H1 (cell line): ENCODE measurements at places on chromosomes 7 and 10.
A peak's percentile ranks its signal among the peaks of the same experiment; 100 is the strongest.

DNA sequence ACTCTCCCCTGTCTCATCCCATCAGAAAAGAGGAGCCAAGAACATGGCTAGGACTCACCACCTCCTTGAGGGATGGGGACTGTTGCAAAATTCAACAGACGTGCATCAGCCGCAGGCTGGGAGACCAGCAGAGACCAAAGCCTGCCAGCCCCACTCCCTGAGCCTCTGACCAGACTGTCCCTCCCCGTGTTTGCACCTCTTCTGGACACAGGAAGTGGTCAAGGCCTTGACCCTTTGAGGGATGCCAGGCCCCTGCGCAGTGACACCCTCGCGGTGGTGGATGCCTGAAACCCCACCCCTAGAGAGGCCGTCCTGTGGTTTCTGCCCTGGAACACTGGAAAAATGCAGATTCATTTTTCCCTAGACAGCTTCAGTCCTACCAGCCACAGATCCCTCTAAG lies 128.4 kb upstream of the TCF7L2 start:
- no peaks in the 10 kb centered on the region for H3K36me3 ChIP-seq
- H3K4me1 ChIP-seq: no peaks in the 10 kb centered on the region; the same call in 1 of the 2 replicates
- DNase-seq: no peak
- no peak overlapping the region for H3K4me3 ChIP-seq
- H3K27me3 ChIP-seq: no peaks in the 10 kb centered on the region

- H3K4me1 ChIP-seq: no peaks in the 10 kb centered on the region
- H3K27me3 ChIP-seq: no peaks in the 10 kb centered on the region
- no peak overlapping the region for H3K27ac ChIP-seq
- DNase-seq: no peak
- H3K36me3 ChIP-seq: no peaks in the 10 kb centered on the region
Observed at GRCh38 chr7:32501522-32501921, 6.2 kb downstream of the AVL9 start.

GRCh38 chr10:86025509-86025908 lies 341.1 kb downstream of the GRID1 start:
- no peaks in the 10 kb centered on the region for H3K4me1 ChIP-seq
- DNase-seq: no peak
- no peaks in the 10 kb centered on the region for H3K27me3 ChIP-seq

GRCh38 chr10:127755753-127756152 lies 18.8 kb downstream of the FOXI2 start:
- H3K4me3 ChIP-seq: no peak overlapping the region
- no peaks in the 10 kb centered on the region for H3K27me3 ChIP-seq
- no peak for DNase-seq
- H3K36me3 ChIP-seq: no peaks in the 10 kb centered on the region
- H3K27ac ChIP-seq: no peak overlapping the region

DNA sequence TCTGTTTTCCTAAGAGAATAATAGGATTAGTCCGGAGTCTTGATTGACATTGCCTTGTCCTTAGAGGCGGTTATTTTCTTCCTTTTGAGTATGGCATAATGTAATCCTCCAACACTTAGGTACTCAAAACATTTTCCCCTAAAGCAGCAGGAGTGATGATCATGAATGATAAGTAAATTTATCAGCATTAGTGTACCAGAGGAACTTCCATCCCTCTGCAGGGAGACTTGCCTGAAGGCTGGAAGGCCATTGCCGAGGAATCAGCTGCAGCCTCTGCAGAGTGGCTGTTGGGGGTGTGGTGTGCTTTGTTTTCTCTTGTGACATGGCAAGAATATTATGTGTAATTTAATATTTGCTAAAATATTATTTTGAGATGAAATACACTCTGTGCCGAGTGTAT lies 56.8 kb downstream of the RAB11FIP2 start:
- no peak overlapping the region for H3K27ac ChIP-seq
- H3K4me3 ChIP-seq: no peak overlapping the region
- DNase-seq: no peak
- no peaks in the 10 kb centered on the region for H3K36me3 ChIP-seq
- no peaks in the 10 kb centered on the region for H3K4me1 ChIP-seq
- H3K27me3 ChIP-seq: no peaks in the 10 kb centered on the region

GRCh38 chr7:14420768-14421167 lies 431.3 kb upstream of the ETV1 start:
- H3K27me3 ChIP-seq: no peaks in the 10 kb centered on the region
- H3K4me1 ChIP-seq: no peaks in the 10 kb centered on the region
- H3K27ac ChIP-seq: no peak overlapping the region

GRCh38 chr10:11546581-11546980 lies 64.9 kb downstream of the USP6NL start:
- no peak overlapping the region for H3K4me3 ChIP-seq
- DNase-seq: no peak
- no peaks in the 10 kb centered on the region for H3K27me3 ChIP-seq

- DNase-seq: no peak
- no peak overlapping the region for H3K4me3 ChIP-seq
- H3K27me3 ChIP-seq: no peaks in the 10 kb centered on the region
- no peaks in the 10 kb centered on the region for H3K4me1 ChIP-seq
Observed at GRCh38 chr10:67261300-67261797, 335.5 kb downstream of the LRRTM3 start.

- H3K36me3 ChIP-seq: no peaks in the 10 kb centered on the region
- H3K4me3 ChIP-seq: no peak overlapping the region
- DNase-seq: no peak
- H3K4me1 ChIP-seq: no peaks in the 10 kb centered on the region
- no peaks in the 10 kb centered on the region for H3K27me3 ChIP-seq
Observed at GRCh38 chr7:16916105-16916639, 34.4 kb upstream of the AGR3 start.

DNA sequence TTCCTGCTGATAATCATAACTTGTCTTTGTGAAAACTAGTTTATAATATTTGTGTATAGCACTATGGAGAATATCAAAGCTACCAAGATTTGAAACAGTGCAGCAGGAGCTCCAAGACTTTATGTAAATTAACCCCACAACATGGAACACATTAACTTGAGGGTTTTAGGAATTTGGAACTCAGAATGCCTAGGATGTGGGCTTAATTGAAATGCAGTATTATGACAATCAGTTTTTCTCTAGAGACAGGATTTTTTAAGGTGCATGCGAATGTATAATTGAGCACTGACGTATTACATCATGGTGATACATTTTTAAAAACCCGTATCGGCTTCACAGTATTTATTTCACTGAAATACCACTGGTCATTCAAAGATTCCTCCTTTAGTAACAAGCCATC lies 313.1 kb upstream of the DGKB start:
- no peak overlapping the region for H3K27ac ChIP-seq
- no peaks in the 10 kb centered on the region for H3K4me1 ChIP-seq
- no peaks in the 10 kb centered on the region for H3K36me3 ChIP-seq
- no peak for DNase-seq
- no peaks in the 10 kb centered on the region for H3K27me3 ChIP-seq
- H3K4me3 ChIP-seq: no peak overlapping the region

DNA sequence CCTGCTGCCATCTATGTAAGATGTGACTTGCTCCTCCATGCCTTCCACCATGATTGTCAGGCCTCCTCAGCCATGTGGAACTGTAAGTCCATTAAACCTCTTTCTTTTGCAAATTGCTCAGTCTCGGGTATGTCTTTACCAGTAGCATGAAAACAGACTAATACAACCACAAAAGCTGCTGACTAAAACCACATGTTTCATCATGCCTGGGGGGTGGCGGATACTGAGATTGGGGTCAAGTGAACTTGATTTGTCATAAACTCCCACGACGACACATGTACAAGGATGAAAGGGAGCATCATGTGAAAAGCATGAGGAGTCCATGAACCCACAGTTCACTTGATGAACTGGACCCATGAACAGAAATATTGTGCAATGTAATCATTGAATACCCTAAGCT lies 134.9 kb upstream of the ANK3 start:
- no peak for DNase-seq
- no peak overlapping the region for H3K27ac ChIP-seq
- H3K4me3 ChIP-seq: no peak overlapping the region
- H3K4me1 ChIP-seq: peaks cover 11% of the 10 kb centered on the region; the same call in 1 of the 2 replicates
- H3K27me3 ChIP-seq: no peaks in the 10 kb centered on the region

GRCh38 chr7:73737491-73738219 lies 947 bp downstream of the ABHD11 start:
- H3K36me3 ChIP-seq: peaks cover 10% of the 10 kb centered on the region; the same call in 1 of the 2 replicates
- no peaks in the 10 kb centered on the region for H3K27me3 ChIP-seq
- no peak for DNase-seq
- H3K4me3 ChIP-seq: peak overlapping the region; percentile 81

- no peak overlapping the region for H3K27ac ChIP-seq
- H3K4me3 ChIP-seq: no peak overlapping the region
- H3K4me1 ChIP-seq: peaks cover 2% of the 10 kb centered on the region
- DNase-seq: no peak
- H3K36me3 ChIP-seq: no peaks in the 10 kb centered on the region
Observed at GRCh38 chr10:84537447-84537931, 209.1 kb downstream of the CCSER2 start.

DNA sequence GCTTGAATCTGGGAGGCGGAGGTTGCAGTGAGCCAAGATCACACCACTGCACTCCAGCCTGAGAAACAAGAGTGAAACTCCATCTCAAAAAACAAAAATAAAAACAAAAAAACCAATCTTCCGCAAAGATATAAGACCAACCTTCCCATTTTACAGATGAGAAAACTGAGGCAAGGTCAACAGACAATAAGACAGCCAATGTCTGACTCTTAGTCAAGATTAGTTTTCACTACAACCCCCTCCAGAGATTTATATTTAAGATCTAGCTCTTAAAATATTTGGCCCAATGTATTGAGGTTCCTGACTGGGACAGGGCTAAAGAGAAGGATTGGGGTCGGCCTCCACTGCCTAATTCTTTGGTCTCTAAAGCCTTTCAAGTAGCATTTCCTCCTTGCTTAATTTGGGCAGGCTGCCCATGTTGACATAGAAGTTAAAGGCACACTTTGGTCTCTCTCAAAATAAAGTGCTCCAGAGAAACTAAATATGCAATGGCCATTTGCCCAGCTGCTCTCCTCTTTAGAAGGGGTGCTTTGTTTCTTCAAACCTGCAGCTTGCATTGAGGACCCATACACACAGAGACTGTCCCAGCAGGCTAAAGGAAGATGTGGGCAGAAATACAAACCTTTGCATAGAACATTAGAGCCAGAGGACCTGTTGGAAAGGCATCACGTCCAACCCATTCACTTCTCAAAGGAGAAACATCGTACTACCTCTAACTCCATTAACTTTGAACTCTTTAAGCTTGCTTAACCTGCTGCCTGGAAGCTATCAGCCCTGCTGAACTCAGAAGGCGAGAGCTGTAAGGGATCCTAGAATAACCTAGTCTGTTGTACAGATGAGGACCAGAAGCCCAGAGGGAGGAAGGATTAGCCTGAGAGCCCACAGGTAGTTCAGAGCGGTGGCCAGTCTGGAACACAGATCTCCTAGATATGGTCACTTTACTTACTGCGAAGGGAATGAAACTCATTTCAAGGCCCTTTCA lies 3.9 kb downstream of the TECTB start:
- no peak for DNase-seq
- H3K36me3 ChIP-seq: no peaks in the 10 kb centered on the region
- H3K4me3 ChIP-seq: no peak overlapping the region
- H3K4me1 ChIP-seq: no peaks in the 10 kb centered on the region; the same call in 1 of the 2 replicates

DNA sequence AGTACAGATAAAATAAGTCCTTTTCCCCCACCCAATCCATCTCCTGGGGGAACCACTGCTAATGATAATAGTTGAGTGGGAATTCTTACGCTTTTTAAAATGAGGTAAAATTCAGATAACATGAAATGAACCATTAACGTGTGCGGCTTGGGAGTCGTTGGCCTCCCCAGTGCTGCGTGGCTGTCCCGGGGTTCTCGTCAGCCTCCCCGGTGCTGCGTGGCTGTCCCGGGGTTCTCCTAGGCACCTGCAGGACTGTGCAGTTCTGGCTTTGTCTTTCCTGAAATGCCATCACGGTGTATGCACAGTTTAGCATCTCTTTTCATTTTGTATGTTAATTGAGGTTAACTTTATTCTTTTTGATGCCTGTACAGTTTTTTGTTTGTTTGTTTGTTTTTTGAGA lies 13.5 kb downstream of the SUN1 start:
- no peaks in the 10 kb centered on the region for H3K27me3 ChIP-seq
- peaks cover 14% of the 10 kb centered on the region; the same call in 1 of the 2 replicates for H3K36me3 ChIP-seq
- no peak for DNase-seq
- no peaks in the 10 kb centered on the region for H3K4me1 ChIP-seq

GRCh38 chr10:129579228-129579627 lies 112.2 kb downstream of the MGMT start:
- H3K4me1 ChIP-seq: 0 out of 2 replicates have a peak, but pooled peaks cover 1% of the 10 kb centered on the region
- no peaks in the 10 kb centered on the region for H3K36me3 ChIP-seq
- no peak for DNase-seq
- no peak overlapping the region for H3K4me3 ChIP-seq

DNA sequence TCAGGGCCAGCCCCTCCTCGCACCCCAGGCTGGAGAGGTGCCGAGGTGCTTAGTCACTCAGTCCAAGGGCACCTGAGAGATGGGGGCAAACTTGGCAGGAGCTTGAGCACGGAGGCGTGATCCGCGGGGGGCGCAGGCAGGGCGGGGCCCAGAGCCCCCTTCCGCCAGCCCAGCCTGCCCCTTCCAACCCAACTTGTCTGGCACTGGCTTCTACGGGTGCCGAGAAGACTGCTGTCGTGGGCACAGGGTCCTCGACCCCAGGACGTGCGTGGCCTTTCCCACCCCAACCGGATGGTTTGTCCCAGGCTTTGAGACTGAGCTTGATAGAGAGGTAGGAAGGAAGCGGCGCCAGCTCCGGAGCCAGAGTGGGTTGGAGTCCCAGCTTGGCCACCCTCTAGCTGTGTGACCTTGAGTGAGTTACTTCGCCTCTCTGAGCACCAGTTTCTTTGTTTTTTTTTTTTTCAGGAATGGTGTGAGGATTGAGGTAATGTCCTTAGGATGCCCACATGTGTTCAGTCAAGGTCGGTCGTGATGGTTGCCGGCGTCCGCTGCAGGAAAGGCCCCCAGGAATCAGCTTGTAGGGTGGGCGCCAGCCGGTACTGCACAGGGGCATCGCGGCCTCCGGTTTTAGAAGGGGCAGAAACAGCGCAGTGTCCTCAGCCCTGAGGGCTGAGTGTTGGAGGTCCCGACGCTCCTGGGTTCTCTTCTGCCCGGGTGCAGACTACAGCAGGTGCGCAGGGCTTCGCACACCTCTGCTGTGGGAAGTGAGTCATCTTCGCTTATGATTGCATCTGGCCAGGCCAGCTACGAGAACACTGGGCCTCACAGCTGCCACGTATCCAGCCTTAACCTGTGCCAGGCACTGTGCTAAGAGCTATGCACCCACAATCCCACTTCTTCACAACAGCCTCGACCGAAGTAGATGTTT lies 28.6 kb upstream of the VAX1 start:
- no peak overlapping the region for H3K27ac ChIP-seq
- DNase-seq: no peak
- no peaks in the 10 kb centered on the region for H3K36me3 ChIP-seq
- peaks cover 90% of the 10 kb centered on the region for H3K27me3 ChIP-seq
- peak overlapping the region; percentile 69 for H3K4me3 ChIP-seq
- peaks cover 5% of the 10 kb centered on the region for H3K4me1 ChIP-seq

GRCh38 chr10:11146402-11147171 lies 128.9 kb downstream of the CELF2 start:
- H3K4me3 ChIP-seq: no peak overlapping the region
- H3K27me3 ChIP-seq: no peaks in the 10 kb centered on the region
- H3K4me1 ChIP-seq: peaks cover 24% of the 10 kb centered on the region
- no peaks in the 10 kb centered on the region for H3K36me3 ChIP-seq

- no peak for DNase-seq
- H3K36me3 ChIP-seq: no peaks in the 10 kb centered on the region
- no peaks in the 10 kb centered on the region for H3K27me3 ChIP-seq
Observed at GRCh38 chr10:114523876-114524275, 119.6 kb upstream of the AFAP1L2 start.

GRCh38 chr10:74641659-74642058 lies 184.7 kb upstream of the KAT6B start:
- H3K4me3 ChIP-seq: no peak overlapping the region
- H3K27me3 ChIP-seq: no peaks in the 10 kb centered on the region
- H3K4me1 ChIP-seq: peaks cover 6% of the 10 kb centered on the region; the same call in 1 of the 2 replicates
- no peak for DNase-seq
